Pancreas (tissue), 10 donors: ENCODE measurements at places on chromosomes 1 and 21. TPM values are rescaled to one million over a fixed set of nuclear protein-coding genes. Genes with fewer than 3 reads are reported as not detected.

Gene COL9A2
- total RNA-seq, result 2.2 TPM

Gene CFH
- 22.5 TPM for total RNA-seq

Gene GJA4
- 1.4 TPM for total RNA-seq

Gene PODN
- total RNA-seq, result 14.9 TPM

Gene OLFML3
- total RNA-seq, result 4.5 TPM
